SK-N-MC (cell line): ENCODE measurements at places on chromosomes 12 and 14.

DNA sequence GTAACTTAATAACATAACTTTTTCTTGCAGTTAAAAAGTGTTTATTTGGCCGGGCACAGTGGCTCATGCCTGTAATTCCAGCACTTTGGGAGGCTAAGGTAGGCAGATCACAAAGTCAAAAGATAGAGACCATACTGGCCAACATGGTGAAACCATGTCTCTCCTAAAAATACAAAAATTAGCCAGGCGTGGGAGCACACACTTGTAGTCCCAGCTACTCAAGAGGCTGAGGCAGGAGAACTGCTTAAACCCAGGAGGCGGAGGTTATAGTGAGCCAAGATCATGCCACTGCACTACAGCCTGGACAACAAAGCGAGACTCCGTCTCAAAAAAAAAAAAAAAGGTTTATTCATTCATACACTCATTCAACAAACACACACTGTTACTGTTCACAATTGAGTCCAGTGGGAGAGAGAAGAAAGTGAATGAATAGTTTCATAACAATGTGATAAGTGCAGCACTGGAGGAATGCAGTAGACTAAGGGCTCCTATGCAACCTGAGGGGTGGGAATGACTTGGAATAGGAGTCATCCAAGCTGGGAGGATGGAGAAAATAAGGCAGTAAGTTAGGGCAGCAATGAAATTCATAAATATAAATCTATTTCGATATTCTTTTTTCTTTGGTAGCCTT, 19.8 kb downstream of the DAD1 start:
- no peak for DNase-seq

GRCh38 chr12:11108862-11109261, 16.7 kb upstream of the TAS2R43 start:
- no peak for DNase-seq

DNA sequence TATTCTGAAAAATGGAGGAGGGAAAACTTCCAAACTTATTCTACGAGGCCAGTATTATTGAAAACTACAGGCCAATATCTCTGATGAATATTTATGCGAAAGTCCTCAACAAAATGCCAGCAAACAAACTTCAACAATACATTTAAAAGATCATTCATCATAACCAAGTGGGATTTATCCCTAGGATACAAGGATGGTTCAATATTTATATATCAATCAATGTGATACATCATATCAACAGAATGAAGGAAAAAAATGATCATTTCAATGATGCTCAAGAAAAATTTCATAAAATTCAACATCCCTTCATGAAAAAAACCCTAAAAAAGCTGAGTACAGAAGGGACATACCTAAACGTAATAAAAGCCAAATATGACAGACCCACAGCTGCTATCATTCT, 45.9 kb upstream of the LMNTD1 start:
- DNase-seq: no peak

- DNase-seq: no peak
Measured at GRCh38 chr12:125919856-125920470, 854.7 kb downstream of the AACS start.

- DNase-seq: no peak
Measured at GRCh38 chr12:9699269-9699897, 29.9 kb downstream of the CLEC2D start.

GRCh38 chr12:107983756-107984472, 145.2 kb upstream of the WSCD2 start:
- DNase-seq: no peak

DNA sequence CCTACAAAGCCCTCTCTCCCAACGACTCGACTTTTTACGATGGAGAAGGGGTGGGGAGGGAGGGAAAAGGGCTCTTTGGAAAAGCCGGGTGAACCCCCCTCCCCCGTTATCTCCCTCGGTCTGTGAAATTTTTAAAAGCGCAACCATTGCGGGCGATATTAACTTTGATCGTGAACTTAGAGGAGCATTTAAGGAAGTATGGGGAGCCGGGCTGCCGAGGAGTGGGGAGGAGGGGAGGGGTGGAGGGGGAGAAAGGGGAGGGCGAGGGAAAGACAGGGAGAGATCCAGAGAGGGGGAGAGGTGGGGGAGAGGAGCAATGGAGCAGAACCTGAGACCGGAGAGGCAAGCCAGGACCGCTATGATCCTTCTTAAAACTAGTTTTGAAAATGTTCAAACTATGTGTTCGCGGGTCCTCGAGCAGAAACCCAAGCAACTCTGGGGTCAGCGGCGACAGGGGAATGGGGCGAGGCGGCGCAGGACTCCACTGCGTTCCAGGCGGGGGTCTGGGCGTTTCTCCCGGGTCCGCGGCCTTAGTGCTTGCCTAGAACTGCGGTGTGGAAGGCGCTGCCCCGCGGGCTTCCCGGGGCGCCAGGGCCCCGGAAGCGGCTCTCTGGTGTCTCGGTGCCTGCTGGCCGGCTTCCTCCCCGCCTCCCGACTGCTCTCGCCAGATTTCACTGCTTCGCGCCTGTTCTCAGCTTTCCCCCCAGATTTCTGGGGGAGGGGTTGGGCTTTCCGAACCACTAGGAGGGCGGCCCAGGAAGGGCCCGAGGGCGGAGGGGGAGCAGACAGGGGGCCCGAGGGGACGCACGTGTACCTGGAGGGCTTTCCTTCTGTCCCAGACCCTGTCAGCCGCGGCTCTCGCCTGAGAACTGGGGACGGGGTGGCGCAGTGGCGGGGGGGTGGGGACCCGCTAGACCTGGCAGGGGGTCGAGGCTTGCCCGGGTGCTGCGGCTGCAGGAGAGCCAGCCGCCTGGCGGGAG, at the start of gene HOTAIR:
TSS of gene HOTAIR (minus strand) at position 871 of the 980 bp plus-strand sequence.
- DNase-seq: no peak

- DNase-seq: no peak
Measured at GRCh38 chr12:121490401-121491281, 90.2 kb downstream of the KDM2B start.

DNA sequence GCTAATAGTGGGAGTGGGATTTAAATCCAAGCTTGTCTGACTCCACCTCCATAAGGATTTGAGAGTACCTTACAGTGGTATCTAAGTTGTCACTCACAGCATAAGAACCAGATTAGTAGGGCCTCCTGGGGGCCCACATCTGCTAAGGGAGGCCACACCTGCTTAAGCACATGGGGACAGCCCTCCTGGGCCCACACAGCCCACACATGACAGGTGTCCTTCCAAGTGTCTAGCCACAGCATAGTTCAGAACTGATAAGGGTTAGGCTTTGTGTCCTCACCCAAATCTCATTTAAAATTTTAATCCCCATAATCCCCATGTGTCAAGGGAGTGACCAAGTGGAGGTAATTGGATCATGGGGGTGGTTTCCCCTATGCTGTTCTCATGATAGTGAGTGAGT, 186.0 kb upstream of the HMGA2 start:
- DNase-seq: no peak

DNA sequence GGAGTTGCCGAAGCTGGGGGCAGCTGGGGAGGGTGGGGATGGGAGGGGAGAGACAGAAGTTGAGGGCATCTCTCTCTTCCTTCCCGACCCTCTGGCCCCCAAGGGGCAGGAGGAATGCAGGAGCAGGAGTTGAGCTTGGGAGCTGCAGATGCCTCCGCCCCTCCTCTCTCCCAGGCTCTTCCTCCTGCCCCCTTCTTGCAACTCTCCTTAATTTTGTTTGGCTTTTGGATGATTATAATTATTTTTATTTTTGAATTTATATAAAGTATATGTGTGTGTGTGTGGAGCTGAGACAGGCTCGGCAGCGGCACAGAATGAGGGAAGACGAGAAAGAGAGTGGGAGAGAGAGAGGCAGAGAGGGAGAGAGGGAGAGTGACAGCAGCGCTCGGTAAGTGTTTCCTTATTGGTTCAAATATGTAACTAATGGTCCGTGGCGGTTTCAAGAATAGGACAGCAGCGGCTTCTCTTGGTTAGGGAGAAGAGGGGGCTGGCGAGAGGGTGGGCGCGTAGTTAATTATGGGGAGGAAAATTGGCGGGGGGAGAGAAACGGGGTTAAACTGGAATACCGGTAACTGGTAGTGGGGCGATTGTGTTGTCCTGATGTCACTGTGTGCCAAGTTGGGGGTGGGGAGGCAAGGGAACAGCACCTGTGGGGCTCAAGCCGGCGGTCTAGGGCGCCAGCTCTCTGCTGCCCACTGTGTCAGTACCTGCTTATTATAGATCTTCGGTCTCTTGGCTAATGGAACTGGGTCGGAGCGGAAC, 8.4 kb downstream of the HOXC8 start:
- no peak for DNase-seq

- DNase-seq: no peak
Measured at GRCh38 chr12:90280564-90281058, 572.0 kb upstream of the ATP2B1 start.

GRCh38 chr12:82213761-82214160, 144.4 kb downstream of the CCDC59 start:
- no peak for DNase-seq

DNA sequence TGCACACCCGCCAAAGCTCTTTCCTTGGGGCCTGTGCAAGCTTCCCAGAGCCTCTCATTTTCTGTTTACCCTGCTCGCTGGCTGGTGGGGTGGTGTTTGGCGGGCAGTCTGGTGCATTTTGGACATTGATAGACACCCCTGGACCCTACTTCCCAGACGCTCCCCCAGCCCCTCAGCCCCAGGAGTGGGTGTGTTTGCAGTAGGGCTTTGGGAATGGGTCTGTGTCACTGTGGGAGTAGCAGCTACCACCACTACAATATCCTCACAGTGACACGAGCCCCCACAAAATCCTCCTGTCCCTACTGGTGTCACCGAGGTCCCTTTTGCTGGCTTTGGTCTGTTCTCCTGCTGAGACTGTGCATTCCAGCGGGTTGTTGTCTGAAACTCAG, 371.3 kb downstream of the TMEM121 start:
- no peak for DNase-seq

DNA sequence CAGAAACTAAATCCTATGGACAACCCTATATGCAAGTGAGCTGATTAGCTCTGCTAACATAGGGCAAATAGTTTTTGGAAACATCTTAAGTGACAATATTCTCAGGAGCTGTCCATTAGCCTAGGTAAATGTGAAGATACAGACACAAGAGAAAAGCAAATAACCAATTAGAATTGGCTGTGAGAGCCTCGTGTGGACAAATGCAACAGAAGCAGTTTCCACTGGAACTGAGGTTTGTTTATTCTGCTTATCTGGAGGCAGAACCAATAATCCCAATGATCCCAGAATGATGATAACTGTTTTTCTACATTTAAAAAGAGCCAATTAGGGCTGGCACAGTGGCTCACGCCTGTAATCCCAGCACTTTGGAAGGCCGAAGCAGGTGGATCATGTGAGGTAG, 43.2 kb upstream of the YAF2 start:
- DNase-seq: no peak
